ENCODE measurements at places on chromosomes 6 and 20.
A peak's percentile ranks its signal among the peaks of the same experiment; 100 is the strongest.

GRCh38 chr6:21769968-21770367 lies 176.4 kb downstream of the SOX4 start:
- no peak for DNase-seq

DNA sequence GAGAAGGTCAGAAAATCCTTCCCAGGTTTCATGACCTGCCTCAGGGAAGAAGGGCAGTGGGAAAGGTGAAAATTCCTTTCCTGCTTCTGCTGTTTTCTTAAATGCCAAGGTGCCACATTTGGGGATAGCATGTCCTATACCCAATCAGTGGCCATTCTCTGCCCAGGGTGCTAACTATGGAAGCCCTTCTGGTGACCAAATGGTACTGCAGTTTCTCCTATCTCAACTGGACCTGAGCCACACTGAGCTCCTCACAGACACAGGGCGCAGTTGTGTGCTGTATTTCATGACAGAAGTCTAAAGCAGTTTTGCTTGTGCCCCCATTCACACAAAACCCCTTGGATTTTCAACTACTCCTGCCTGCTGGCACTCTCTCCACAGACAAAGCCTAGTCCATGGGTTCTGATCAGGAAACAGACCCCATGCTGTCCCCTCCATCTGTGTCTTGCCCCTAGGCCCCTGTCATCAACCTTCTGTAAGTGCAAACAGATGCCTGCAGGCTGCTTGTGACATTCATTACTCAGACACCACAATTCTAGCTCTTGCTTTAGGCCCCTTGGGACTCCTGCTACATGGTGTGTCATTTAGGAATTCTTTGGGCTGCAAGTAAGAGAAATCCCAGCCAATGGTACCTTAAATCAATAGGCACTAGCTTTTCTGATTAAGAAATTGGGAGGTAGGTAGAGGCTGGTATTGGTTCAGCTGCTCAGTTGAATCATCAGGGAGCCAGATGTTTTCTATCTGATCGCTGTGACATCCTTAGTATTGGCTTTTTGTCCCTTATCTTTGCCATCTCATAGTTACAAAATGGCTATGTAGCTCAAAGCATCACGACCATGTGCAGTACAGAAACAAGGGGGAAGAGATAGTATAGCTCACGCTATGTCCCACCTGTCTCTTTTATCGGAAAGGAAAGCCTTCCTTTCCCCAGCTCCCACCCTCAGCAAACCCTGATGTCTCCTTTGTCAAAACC lies 147.8 kb downstream of the CD83 start:
- DNase-seq: no peak

- no peak for DNase-seq
These were observed 13.3 kb upstream of the PLCB1 start for GRCh38 chr20:8118760-8119159.

DNA sequence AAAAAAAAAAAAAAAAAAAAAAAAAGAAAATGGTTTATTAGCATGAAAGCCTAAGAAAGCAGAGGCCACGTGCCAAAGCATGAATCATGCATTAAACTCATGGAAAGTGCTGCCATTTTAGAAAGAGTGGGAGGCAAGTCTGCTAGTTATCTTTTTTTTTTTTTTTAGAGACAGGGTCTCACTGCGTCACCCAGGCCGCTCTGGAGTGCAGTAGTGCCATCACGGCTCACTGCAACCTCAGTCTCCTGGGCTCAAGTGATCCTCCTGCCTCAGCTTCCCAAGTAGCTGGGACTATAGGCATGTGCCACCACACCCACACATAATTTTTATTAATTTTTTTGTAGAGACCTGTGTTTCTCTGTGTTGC lies 5.2 kb downstream of the VWA7 start:
- DNase-seq: no peak

DNA sequence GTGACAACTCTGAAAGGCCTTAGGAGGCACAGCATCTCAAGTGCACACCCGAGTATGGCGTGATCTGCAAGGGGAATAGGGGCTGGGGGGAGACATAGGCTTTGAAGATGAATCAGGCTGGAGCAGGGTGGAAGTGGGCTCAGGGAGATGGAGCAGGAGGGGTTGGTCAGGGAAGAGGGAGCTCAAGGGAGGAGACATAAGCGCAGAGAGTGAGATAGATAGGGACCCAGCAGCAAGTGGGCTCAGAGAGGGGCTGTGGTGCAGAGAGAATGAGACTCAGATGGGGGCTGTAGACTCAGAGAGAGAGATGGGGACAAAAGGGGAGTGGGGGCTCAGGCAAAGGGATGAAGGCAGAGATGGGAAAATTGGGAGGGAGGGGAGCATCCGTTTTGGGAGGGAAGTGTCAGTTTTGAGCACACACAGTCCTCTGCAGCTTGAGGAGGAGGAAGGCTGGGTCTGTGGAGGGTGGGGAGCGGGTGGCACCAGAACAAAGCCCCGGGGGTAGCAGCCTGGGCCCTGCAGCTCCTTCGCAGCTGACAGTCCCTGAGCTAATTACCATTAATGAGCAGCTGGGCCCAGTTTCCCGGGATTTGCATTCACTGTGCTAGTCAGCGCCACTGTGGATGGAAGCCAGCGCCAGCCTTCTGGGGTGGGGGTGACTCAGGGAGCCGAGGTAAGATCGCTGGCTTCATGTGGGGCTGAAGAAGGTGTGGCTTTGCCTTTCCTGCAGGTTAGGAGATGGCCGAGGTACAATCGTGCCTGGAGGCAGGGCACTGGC lies 18.7 kb downstream of the SRXN1 start:
- no peak for DNase-seq

DNA sequence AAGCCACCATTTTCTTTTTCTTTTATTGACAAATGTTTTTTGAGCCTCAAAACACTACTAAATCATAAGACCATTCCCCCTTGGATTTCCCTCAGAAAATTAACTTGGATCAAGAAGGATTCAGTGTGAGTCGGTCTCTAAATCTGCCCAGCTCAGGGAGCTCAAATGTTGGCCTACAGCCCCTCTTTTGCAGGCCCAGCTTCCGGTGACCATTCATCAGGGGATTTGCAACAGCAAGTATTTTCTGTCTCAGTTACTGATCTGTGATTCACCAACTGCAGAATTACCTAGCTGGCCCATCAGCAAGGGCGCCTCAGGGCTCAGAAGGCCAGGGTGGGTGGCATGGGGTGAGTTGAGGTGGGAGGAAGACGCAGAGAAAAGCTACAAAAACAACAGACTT lies 318.1 kb downstream of the CDC5L start:
- no peak for DNase-seq

GRCh38 chr6:138370631-138371451 lies 6.9 kb upstream of the SMIM28 start:
- no peak for DNase-seq

- peak; percentile 68 for DNase-seq
These were observed 19.8 kb upstream of the MAP1LC3A start for GRCh38 chr20:34538671-34539123.

GRCh38 chr20:49969946-49970345 lies 12.8 kb upstream of the SNAI1 start:
- no peak for DNase-seq

DNA sequence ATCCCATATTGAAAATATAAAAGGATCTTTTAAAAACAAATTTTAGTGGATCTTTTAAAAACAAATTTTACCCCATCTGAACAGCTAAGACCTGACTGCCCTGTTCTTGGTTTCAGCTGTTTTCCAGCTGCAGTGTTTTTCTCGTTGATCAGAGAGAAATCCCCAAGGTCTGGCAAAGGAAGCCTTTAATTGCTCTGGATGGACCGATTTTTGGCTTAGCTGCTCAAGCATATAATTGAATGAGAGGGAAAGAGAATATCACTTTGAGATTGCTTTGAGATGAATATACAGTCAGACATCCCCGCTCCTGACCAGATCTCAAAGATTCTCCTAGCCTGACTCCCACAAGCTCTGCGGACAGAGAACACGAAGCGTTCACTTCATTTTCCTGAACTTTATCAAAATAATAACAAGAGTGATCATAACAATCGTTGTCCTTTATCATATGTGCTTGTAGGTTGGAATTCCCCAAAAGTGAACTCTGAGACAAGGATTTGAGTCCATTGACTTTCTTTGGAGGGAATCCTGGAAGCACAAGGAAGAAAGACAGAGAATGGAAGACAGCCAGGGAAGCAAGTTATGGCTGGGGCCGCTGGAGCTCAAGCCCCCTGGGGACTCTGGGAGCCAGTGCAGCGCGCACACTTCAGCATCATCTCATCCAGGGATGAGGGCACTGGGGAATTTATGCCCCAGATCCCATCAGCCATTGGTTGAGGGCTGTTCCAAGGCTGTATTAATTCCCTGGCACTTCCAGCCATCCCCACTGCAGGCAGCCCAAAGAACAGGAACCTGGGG lies 101.3 kb downstream of the SNX5 start:
- no peak for DNase-seq

DNA sequence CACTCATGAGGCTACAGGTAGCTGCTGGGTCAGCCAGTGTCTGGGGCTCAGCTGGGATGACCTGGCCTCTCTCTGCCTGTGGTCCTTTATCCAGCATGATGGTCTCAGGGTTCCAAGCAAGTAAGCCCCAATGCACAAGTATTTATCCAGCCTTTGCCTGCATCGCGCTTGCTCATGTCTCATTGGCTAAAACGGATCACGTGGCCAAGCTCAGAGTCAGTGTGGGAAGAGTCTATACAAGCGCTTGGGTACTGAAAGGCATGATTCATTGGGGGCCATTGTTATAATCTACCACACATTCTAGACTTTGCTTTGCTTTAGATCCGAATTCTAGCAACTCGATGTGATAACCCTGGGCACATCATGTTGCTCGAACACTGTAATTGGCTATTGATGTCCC lies 48.3 kb downstream of the PPP1R16B start:
- DNase-seq: no peak

DNA sequence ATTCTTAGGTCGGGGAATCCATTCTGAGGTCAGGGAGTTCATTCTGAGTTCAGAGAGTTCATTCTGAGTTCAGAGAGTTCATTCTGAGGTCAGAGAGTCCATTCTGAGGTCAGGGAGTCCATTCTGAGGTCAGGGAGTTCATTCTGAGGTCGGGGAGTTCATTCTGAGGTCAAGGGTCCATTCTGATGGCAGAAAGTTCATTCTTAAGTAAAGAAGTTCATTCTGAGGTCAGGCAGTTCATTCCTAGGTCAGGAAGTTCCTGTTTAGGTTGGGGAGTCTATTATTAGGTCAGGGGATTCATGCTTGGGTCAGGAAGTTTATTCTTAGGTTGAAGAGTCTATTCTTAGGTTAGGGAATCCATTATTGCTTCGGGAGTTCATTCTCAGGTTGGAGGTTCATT lies 16.5 kb upstream of the NXT1 start:
- DNase-seq: no peak

- DNase-seq: no peak
These were observed 184.2 kb downstream of the LY86 start for GRCh38 chr6:6772751-6773150.

DNA sequence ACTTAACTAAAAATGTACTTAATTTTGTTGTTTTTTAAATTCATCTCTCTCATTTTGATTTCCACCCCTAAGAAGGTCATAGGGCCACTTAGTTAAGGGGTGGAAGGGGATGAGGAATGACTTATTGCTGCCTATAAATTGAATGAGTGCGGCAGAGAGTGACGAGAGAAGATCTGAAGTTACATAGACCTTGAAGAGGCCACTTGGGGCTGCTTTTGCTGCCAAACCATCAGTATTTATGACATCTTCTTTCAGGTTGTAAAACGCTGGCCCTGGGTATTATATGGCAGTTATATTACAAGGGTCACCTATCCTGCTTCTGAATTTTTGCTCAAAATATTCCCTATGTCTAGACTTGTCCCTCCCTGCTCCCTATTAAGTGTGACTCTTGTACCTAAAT lies 119.6 kb upstream of the RIMS1 start:
- DNase-seq: no peak

DNA sequence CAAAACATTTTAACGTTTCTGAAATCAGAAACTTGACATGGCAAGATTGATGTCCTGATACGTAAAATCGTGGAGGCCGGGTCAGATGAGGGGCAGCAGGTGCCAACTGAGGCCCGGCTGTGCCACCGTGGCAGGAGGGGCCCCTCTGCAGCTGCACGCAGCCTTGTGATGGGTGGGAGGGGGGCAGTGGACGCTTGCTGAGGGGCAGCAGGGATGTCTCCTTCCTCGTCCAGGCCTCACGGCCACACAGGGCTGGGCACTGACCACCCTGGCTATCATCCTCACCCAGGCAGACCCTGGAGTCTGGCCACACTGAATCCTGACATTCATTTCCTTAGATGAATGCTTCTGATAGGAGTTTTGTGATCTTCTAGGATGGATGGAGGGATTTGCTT lies 114.7 kb downstream of the ERMARD start:
- no peak for DNase-seq
